Hippocampal formation (tissue), 2 donors: ENCODE measurements at places on chromosomes 2 and 18.

GRCh38 chr2:168671932-168672331 is 130.5 kb upstream of the NOSTRIN start:
- no peak for DNase-seq

GRCh38 chr18:9280849-9281248 is 53.7 kb upstream of the TWSG1 start:
- DNase-seq = no peak

DNA sequence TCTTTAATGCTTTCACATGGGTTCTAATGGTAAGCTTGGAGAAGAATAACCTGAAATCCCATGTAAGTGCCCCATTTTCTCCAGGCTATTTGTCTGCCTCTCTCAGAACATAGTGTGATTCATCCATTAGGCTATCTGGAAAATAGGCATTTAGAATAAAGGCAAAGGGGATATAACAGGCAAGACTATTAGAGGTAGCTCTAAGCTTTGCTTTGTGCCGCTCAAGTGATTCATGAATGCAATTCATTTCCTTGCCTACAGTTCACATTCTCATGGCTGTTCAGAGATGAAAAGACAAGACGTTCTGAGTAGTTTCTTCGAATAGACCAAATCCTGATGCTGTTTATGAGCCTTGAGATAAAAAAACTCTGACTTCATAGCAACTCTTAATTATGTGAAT is 101.7 kb downstream of the ANKRD44 start:
- no peak for DNase-seq

DNA sequence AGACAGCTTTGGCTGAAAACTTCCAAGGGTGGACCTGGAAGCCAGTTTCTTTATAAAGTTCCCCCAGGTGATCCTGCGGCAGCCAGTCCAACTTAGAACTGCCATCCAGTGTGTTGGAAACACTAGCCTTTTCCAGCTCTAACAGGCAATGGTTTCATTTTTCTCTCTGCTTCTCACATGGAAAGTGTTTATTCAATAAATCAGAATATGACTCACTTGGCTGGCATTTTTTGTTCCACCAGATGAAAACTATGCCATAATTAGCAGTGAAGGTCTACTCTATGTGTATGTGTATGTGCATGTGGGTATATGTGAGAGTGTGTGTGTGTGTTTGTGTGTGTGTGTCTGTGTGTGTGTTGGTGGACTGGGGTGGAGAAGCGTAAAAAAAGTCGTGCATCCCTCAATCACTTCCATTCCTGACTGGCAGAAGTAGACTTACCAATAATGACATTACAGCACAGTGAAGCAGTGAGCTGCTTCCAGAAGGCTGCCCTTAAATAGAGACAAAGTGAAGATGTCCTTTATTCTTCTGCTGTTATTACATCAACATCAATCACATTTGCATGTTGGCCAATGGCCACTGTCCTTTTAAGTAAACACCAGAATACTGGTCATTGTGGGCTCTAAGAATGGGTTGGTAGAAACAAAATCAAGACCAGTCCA is 90.9 kb upstream of the SETBP1 start:
- DNase-seq = no peak
